ENCODE measurements at places on chromosomes 13 and 19.

DNA sequence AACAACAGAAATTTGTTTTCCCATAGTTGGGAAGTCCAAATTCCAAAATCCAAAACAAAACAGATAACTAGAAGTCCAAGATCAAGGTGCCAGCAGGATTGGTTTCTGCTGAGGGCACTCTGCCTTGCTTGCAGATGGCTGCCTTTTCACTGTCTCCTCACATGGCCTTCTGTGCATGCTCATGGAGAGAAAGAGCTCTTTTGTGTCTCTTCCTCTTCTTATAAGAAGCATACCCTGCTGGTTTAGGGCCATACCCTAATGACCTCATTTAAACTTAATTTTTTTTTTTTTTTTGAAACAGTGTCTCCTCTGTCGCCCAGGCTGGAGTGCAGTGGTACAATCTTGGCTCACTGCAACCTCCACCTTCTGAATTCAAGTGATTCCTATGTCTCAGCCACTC is 1974.1 kb upstream of the PCDH20 start:
- no peak for DNase-seq

DNA sequence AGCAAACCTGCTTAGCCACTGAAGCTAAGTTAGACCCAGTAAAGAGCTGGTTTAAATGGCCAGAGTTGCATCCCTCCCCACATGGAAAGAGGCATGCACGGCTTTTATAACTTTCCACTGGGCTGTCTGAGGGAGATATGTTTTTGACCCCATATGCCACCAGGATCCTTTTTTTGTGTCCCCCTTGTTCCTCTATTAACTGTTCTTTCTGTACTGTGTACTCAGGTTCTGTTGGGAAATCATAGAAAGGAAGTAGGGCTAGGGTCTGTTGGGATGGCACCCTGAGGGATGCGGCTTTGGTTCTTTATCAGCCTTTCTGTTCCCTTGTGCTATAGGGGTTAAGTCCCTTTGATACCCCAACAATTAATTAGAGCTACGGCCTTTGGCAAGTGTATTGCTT is 12.2 kb upstream of the TM9SF2 start:
- DNase-seq, result no peak

DNA sequence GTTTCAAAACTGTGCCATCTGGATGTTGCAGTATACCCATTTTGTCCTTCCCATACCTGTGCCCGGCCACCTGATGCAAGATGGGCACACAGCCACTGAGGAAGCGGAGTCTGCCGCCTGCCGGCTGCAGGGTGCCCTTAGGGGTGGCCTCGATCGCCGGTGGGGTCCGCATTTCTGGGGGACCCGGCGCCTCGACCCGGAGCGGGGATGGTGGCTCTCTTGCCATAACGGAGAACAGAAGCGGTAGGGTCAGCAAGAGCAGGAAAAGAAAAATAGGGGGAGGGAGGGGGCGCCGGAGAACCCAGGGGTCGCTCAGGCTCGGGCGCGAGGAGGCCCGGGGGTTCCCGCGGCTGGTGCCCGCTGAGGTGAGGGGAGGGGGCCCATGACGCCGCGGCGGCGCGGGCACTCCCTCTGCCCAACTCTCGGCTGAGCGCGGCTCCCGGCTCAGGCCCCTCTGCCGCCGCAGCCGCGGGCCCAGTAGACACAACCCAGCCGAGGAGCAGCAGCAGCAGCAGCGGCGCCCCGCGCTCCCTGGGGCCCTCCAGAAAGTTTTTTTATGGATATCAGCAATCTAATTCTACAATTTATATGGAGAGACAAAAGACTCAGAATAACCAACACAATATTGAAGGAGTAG is 13.8 kb upstream of the CYP4F2 start:
- no peak for DNase-seq

DNA sequence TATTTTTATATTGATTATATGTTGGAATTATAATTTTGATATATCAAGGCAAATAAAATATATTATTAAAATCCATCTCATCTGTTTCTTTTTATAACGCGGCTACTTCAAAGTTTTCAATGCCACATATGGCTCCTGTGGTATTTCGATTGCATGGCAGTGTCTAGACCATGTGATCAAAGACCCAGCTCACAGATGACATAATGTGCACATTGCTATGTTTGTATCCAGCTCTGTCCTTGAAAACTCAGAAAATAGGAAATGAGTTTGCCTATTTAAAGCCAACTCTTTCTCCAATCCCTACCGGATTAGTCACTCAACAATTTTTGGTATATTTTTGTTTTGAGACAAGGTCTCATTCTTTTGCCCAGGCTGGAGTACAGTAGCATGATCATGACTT is 26.2 kb downstream of the TMTC4 start:
- no peak for DNase-seq

- DNase-seq, result no peak
Observed at GRCh38 chr19:9039728-9040127, 29.5 kb upstream of the MUC16 start.

DNA sequence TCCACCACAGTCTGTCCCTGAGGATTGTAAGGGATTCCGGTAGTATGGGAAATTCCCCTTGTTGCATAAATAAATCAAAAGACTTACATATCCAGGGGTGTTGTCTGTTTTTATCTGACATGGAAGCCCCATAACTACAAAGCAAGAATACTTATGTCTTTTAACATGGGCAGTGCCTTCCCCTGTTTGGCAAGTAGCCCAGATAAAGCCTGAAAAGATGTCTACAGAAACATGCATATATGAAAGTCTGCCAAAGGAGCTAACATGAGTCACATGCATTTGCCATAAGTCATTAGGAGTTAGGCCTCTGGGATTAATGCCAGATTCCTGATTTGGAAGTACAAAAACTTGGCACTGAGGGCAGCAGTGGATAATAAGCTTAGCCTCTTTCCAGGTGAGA is 62.1 kb downstream of the ZNF737 start:
- DNase-seq, result no peak

GRCh38 chr19:1133471-1133929 is 29.7 kb downstream of the GPX4 start:
- DNase-seq, result no peak

- DNase-seq, result no peak
Observed at GRCh38 chr13:49220856-49221589, 885 bp downstream of the MLNR start.

GRCh38 chr19:39518975-39519374 is 4.0 kb downstream of the SELENOV start:
- no peak for DNase-seq

All from Calu3 (cell line).